Neural progenitor cell (in vitro differentiated cells): ENCODE measurements at places on chromosomes 6 and 20.

DNA sequence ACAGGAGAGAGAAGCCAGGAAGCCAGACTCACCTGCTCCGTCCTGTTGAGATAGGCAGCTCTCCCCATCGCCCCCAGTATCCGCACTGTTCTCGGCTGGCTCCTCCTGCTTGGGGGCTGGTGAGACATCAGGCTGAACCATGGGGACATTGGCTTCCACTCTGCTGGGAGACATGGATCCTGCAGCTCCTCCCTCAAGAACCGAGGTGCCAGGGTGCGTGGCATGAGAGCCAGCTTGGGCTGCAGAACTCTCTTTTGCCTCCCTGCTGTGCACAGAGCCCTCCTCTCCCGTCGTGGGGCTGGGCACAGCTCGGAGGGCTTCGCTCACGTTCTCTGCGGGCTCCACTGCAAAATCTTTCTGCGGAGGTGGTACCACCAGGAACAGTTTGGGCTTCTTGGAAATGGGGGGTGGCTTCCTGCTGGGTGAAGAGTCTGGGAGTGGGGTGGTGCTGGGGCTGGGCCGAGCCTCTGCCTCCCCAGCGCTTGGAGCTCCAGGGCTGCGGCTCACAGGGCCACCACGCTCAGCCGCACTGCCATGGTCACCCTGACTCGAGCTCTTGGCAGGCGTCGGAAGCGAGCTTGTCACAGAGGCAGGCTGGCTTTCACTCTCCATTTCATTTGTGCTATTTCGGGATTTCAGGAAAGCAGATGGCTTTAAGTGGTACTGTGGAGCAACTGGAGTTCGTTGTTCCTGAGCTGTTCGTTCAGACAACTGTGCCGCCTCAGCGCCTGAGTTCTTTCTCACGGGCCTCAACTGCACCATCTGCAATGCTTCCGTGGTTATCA lies 26.5 kb downstream of the HEBP2 start:
- no peak overlapping the region for H3K27ac ChIP-seq
- DNase-seq = no peak
- H3K36me3 ChIP-seq = no peaks in the 10 kb centered on the region
- H3K4me1 ChIP-seq = no peaks in the 10 kb centered on the region

DNA sequence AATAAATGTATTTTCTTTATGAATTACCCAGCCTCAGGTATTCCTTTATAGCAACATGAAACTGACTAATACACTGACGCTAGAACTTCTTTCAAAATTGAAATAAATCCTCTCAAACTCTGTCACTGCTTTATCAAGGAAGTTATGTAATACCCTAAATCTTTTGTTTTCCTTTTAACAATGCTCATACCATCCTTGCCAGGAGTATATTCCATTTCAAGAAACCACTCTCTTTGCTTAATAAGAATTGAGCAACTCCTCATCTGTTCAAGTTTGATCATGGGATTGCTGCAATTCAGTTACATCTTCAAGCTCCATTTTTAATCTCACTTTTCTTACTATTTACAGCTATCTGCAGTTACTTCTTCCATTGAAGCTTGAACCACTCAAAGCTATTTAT lies 707.6 kb upstream of the MARCKS start:
- H3K4me3 ChIP-seq = no peak overlapping the region
- no peaks in the 10 kb centered on the region for H3K36me3 ChIP-seq
- H3K4me1 ChIP-seq = no peaks in the 10 kb centered on the region
- no peak overlapping the region for H3K27ac ChIP-seq

- H3K4me3 ChIP-seq = no peak overlapping the region
- no peaks in the 10 kb centered on the region for H3K27me3 ChIP-seq
- no peaks in the 10 kb centered on the region for H3K36me3 ChIP-seq
- peak; percentile 18 for DNase-seq
- no peak overlapping the region for H3K27ac ChIP-seq
These were observed 118.2 kb downstream of the PACRG start for GRCh38 chr6:162845972-162846371.

DNA sequence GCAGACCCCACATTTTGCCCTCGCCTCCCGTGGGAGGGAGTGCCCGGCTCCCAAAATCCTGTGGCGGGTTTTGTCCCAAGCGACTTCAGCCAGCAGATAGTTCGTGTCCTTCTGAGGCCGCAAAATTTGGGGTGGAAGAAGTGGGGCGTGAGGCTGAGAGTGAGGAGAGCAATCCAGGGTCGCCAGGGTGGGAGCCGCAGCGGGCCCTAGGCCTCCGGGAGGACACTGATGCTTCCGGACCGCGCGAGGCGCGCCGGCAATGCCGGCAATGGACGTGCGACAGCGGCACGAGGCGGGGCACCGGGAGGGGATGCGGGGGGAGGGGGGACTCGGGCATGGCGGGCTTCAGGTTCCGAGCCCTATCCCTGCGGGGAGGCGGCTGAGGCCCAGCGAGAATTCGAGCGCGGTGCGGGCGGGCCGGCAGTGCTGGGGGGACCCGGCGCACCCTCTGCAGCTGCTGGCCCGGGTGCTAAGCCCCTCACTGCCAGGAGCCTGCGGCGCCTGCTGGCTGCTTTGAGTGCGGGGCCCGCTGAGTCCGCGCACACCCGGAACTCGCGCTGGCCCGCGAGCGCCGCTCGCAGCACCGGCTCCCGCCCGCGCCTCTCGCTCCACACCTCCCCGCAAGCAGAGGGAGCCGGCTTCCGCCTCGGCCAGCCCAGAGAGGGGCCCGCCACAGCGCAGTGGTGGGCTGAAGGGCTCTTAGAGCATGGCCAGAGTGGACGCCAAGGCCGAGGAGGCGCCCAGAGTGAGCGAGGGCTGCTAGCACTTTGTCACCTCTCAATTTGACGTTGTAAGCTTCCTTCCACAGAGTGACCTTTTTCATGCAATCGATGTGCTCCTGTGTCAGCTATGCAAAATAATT lies 143.8 kb downstream of the LPA start:
- no peaks in the 10 kb centered on the region for H3K36me3 ChIP-seq
- peaks cover 6% of the 10 kb centered on the region for H3K27me3 ChIP-seq
- H3K27ac ChIP-seq = no peak overlapping the region
- peak overlapping the region; percentile 55 for H3K4me3 ChIP-seq

DNA sequence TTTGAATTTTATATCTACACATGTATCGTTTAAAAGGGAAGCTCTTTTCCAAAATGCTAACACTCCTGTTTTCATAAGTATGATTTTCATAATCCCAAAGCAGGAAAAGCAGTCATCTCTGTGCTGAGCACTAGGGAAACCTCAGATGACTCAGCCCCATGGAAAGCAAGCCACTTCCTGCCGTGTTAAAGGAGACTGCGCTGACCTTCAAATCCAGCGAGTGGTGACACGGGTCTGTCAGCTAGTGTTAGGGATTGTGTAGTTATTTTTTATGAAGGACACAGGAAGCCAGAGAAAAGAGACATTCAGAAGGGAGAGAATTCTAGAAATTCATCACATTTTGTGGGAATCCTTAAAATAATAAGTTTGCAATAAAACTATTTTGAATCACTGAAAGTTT lies 57.0 kb upstream of the CD93 start:
- no peaks in the 10 kb centered on the region for H3K4me1 ChIP-seq
- no peaks in the 10 kb centered on the region for H3K36me3 ChIP-seq
- no peak overlapping the region for H3K27ac ChIP-seq
- no peak overlapping the region for H3K4me3 ChIP-seq

- no peaks in the 10 kb centered on the region for H3K36me3 ChIP-seq
- H3K27me3 ChIP-seq = no peaks in the 10 kb centered on the region
- H3K4me3 ChIP-seq = no peak overlapping the region
- H3K4me1 ChIP-seq = peaks cover 14% of the 10 kb centered on the region
These were observed 224.5 kb downstream of the GMDS start for GRCh38 chr6:2020909-2021308.

DNA sequence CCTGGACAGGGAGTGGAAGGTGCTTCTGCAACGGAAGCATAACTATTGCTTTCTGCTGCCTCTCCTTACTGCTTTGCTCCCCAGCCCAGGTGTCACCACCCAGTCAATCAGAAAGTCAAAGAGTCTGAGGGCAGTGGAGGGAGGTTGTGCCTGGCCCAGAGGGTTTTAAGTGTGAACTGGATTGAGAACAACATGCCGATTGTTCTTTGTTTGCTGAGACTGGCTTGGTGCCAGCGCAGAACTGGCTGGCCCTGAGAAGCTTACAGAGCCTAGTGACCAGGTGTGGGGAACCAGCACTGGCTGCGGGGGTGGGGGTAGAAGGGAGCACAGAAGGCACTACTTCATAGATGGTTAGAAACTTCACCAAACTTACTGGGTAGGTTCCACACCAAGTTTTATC lies 31.1 kb upstream of the ENPP4 start:
- no peaks in the 10 kb centered on the region for H3K36me3 ChIP-seq
- H3K4me3 ChIP-seq = no peak overlapping the region
- no peaks in the 10 kb centered on the region for H3K27me3 ChIP-seq
- no peak overlapping the region for H3K27ac ChIP-seq
- DNase-seq = no peak

GRCh38 chr6:109397020-109397419 lies 14.8 kb upstream of the CD164 start:
- H3K27ac ChIP-seq = no peak overlapping the region
- no peaks in the 10 kb centered on the region for H3K36me3 ChIP-seq

GRCh38 chr6:138465007-138465645 lies 34.2 kb downstream of the NHSL1 start:
- no peak overlapping the region for H3K27ac ChIP-seq
- H3K4me3 ChIP-seq = no peak overlapping the region
- no peak for DNase-seq
- H3K4me1 ChIP-seq = no peaks in the 10 kb centered on the region
